ENCODE measurements at places on chromosomes 13 and 19. TPM values are rescaled to one million over a fixed set of nuclear protein-coding genes. Genes with fewer than 3 reads are reported as not detected.

DNA sequence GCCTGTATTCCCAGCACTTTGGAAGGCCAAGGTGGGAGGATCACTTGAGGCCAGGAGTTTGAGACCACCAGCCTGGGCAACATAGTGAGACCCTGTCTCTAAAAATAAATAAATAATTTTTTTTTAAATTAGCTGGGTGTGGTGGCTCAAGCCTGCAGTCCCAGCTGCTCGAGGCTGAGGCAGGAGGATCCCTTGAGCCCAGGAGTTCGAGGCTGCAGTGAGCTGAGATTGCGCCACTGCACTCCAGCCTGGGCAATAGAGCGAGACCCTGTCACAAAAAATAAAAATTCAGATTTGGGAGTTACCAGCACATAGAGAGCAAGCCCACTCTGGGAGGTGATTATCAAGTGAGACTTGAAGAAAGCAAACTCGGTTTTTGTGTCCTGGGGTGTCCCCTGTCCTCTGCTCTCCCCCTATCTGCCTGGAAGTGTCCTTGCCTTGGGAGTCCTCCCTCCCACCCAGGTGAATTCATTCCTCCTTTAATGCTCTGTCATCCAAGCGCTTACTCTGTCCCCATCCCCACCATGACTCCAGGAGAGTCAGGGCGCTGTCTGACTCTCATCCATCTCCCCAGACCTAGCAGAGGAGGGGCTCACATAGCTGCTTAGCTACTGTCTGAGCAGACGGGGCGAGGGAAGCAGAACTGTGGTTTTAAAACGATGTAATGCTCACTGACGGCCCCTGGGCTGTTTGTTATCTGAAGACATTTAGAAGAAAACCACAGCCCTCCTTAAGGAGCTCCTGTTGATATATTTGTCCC, 146.8 kb downstream of the STK24 start:
- DNase-seq, result no peak

- peak; percentile 48 for DNase-seq
These were observed 2.1 kb downstream of the POU4F1 start for GRCh38 chr13:78601124-78601873.

DNA sequence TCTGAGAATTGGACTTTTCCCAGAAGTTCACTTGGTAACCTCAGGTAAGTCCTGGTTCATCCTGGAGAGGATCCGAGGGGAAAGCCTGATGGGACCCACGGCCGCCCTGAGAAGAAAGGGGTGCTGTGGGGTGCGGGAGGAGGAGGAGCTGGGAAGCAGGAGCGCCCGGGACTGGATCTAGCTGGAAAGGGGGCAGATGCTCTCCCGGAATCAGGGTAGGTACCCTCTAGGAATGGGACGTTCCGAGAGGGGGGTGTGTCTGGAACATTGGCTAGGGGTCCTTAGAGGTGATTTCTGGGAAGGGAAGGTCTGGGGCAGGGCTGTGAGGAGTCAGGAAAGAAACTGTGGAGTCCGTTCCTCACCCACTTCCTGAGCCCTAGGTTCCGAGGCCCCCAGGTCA, 38.7 kb upstream of the ZNF492 start:
- DNase-seq, result no peak

GRCh38 chr19:5054551-5055456, 85.9 kb downstream of the KDM4B start:
- no peak for DNase-seq

DNA sequence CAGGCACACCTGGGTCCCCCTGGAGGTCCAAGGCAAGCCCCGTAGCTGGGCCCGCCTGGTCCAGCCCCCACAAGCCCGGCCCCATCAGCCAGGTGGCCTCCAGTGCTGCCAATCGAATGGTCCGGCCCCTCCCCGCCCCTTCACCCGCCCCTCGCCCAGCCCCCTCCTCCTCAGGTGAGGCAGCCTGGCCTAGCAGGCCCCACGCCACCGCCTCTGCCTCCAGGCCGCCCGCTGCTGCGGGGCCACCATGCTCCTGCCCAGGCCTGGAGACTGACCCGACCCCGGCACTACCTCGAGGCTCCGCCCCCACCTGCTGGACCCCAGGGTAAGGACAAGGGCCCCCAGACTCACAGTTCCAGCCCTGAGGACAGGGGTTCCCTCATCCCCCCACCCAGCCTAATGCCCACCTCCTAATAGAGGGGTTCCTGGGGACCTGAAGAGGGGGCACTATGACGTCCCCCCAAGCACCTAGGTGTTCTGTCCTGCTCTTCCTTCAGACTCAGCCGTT, at the start of gene HPN:
HPN (plus strand) TSS at position 174 of the 508 bp plus-strand sequence. CDS start 786 bp downstream, outside the sequence.
- no peak for DNase-seq

- DNase-seq, result no peak
These were observed 14.8 kb downstream of the FUT6 start for GRCh38 chr19:5824751-5825150.

DNA sequence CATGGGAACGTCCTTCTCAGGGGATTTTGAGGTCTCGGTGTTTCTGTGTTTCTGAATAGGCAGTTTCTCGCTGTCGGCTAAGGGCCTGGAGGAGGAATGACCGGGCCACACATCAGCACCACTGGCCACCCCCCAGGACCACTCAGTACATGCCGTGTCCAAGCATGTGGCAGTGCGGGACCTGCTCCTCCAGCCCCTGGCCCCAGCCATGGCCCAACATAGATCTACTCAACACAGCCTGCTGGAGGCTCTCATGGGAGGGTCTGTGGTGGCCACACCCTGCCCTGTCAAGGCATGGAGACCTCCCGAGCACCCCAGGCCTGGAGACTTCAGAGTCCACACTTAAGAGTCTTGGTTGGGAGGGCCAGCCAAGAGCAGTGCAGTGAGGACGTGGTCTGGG, 17.5 kb downstream of the IZUMO4 start:
- no peak for DNase-seq

DNA sequence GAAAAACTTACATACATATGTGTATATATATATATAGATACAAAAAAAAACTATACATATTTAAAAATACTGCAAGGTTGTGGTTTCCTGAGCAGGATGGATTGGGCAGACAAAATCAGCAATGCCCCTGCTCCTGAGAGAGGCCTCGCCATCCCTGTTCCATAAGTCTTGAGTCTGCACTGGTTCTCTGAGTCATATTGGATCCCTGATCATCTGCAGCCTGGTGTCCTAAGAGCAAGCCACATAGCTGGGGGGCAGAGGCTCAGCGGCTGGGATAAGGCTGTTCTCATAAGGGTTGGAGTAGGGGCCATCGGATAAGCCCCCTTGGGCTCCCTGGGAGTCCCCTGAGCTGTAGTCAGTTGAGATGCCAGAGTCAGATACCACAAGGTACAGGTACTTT, 3.3 kb downstream of the SWSAP1 start:
- DNase-seq, result no peak

DNA sequence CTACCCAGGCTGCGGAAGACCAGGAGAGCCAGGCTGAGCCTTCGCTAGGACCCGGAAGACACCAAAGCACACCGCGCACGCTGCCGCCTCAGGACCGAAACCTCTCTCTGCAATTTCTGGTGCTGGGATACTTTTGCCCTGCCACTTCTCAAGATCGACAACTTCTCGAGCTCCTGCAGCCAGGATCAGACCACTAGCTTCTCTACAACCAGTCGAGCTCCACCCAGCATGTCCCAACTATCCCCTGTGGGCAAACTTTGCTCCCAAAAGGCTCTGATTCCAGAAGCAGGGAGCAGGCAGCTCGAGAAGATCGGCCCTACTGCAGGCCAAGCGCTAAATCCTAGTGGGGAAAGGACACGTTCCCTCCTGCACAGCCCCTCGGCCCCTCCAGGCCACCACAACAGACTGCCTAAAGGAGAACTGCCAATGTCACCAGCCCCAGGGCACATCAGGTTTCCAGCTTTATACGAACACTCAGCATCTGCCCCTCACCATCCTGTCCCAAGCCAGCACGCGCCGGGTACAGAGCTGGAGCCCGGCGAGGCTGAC, 979 bp downstream of the AKAP8 start:
- peak; percentile 35 for DNase-seq

OVOL3 gene
- polyA plus RNA-seq, result not detected

SPACA4 gene
- polyA plus RNA-seq, result not detected

AKAP11 gene
- polyA plus RNA-seq, result 3.2 TPM

All from CD8-positive, alpha-beta memory T cell (primary cell).